ENCODE measurements at places on chromosomes 16 and 17.

GRCh38 chr17:71102777-71103176 is 933.4 kb downstream of the KCNJ2 start:
- DNase-seq: no peak

DNA sequence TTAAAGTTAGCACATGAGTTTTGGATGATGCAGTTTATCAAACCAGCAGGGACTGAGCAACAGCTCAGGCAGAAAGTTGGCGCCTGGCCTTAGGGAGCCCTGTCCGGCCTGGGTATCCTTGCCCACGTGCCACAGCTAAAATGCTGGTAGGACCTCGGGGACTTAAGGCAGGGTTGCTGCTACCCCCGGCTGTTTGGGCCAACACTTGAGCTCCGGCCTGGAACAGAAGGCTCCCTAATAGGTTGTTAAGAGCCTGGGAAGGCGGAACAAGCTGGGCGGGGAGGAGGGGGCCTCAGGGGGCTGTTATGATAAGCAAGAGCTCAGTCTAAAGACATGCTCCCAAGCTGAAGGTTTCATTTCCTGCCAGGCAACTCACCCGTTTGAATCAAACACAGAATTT is 39.7 kb downstream of the CUEDC1 start:
- no peak for DNase-seq

GRCh38 chr17:68439656-68440290 is 17.5 kb downstream of the WIPI1 start:
- DNase-seq: no peak

- DNase-seq: no peak
These were observed 6.7 kb upstream of the BCAR1 start for GRCh38 chr16:75257886-75258806.

DNA sequence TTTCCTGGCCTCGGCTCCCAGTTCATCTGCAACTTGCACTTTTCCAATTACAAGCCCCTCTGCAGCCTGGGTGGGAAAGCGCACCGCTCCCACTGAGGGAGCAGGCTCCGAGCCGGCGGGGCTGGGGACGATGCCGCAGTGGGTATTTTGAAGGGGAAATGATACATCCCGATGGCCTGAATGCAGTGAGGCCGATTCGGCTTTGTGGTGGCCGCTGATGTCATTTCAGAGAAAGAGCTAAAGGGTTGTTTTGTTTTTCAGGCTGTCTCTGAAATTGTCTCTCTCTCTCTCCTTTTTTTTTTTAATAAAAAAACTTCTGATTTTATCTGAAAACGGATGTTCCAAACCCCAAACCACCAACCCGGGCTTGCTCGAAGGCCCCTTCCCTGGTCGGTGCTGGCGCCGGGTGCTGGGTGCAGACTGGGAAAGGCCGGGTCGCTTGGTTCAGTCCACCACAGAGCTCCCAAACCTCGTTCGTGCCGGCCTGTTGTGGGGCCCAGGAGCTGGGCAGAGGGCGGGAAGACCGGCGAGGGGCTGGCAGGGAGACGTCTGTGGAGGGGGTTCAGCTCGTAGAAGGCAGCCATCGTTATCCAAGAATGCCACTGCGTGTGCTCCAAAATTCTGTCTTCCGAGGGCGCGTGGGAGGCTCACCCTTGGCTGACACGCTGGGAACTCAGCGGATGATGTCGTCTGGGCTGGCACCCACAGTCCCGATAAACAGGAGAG is 102.8 kb downstream of the FOXL1 start:
- no peak for DNase-seq

GRCh38 chr16:63618896-63619485 is 1502.9 kb downstream of the CDH11 start:
- no peak for DNase-seq

- no peak for DNase-seq
These were observed 22.5 kb downstream of the SPG7 start for GRCh38 chr16:89530401-89531381.

DNA sequence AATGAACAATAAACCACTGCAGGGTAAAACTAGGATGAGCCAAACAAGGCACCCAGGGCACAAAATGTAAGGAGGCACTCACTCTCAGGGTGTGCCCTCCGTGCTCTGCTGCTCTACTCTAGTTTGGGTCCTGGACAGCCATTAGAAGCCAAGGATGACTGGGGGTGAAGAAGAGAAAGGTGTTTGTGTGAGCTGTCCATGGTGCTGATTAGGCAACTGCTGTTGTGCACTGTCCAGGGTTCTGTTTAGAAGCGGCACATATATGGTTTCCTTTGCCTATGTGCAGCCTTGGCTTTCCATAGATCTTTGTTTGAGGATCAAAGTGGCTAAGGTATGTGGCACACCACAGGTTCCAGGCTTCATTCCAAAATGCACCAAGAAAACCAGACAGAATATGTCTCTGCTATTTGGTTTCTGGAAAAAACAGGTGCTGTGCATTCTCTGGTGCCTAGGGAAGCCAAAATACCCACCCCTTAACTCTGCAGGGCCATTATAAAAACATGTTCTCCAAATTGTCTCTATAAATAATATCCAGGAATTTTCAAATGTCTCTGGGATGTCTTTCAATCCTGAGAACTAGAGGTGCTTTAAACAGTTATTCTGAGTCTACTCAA is 123.5 kb downstream of the CBLN1 start:
- DNase-seq: peak; percentile 44

GRCh38 chr16:81604960-81605383 is 160.4 kb downstream of the CMIP start:
- DNase-seq: no peak

DNA sequence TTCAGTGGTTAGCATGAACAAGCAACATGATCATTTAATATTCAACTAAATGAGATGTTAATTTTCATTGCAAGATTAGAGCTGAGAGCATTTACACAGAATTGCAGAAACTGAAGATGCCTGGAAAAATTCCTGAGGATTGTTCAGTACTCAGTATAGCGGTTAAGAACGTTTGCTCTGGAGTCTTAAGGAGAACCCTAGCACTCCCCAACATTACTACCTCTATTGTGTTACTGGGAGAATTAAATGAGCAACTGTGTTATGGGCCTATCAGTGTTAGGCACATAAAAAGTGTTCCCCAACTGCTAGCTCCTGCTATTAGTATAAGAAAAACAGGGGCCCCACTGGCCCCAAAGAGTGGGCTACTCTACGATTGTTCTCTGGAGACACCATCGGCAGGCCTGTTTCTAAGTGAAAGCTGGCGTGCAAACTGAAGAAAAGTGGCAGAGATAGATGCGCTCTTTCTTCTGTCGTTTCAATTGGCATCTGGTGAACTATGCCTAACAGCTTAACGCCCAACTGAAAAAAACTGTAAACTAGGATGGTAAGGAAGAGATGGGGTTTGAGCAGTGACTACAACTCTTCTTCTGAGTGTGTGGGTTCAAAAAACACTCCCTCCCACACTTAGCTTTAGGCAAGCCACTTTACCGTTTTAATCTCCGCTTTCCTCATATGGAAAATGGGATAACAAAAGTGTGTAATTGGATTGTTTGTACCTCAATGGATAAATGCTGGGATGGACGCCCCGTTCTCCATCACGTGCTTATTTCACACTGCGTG is 1.3 kb downstream of the CDR2 start:
- no peak for DNase-seq

- no peak for DNase-seq
These were observed 7.6 kb upstream of the CNP start for GRCh38 chr17:41959030-41959335.

DNA sequence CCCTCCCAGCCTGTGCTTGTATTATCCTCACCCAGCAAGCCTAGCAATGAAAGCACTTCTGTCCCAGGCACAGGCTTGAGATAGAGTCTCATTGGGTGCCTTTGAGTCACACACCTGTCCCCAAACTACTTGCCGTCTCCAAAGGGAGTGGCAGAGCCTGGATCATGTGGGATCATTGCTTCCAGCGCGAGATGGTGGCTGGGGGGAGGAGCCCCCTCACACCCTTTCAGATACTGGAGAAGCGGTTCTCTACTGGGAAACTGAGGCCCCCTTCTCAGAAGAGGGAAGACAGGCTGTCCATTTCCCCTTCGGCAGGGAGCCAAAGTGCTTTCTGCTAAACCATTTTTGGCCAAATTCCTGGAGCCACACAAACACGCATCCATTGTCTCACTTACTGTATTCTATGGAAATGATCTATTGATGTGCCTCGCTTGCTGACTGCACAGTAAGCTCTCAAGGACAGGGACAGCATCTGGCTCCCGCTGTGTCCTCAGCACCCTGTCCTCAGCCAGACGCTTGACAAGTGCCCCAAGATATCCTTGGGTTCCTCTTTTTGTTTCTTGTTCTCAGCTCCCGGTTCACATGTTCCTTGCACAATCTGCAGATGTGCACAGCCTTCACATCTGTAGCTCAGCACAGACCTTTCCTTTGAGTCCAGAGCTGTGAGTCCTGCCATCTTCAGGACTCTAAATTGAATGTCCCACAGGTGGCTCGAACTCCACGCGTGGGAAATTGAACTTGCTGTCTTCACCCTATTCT is 26.0 kb upstream of the DLX3 start:
- no peak for DNase-seq

GRCh38 chr17:42287977-42288802 is at the start of gene STAT5A:
Gene STAT5A (plus strand): TSS chr17:42288498. CDS start chr17:42289412, 914 bp downstream.
- peak; percentile 87 for DNase-seq

DNA sequence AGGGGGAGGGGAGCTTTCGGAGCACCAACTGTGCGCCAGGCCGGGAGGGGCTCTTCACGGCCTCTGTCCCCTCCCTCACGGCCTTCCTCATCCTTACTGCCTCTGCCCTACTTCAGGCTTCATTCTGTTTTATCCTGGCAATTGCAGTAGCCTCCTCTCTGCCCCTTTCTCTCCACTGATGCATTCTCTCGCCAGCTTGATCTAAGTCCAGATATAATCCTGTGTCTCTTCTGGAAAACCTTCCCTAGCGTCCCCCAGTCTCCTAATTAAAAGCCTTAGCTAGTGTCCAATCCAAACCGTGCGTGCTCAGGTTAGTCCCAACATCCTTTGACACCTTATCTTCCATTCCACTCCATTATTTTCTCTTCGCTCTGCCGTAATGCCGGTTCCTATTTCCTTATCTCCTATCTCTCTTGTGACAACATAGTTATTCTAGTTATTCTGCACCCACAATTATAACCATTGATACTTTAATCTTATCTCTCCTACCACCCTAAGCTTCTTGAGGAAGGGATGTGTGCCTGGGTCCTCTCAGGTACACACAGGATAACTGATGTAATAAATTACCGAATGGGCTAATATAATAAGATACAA is 869 bp downstream of the ZNF48 start:
- no peak for DNase-seq

Measured in right forelimb (tissue), 1 donor.